ENCODE measurements at places on chromosomes 11 and 22.

DNA sequence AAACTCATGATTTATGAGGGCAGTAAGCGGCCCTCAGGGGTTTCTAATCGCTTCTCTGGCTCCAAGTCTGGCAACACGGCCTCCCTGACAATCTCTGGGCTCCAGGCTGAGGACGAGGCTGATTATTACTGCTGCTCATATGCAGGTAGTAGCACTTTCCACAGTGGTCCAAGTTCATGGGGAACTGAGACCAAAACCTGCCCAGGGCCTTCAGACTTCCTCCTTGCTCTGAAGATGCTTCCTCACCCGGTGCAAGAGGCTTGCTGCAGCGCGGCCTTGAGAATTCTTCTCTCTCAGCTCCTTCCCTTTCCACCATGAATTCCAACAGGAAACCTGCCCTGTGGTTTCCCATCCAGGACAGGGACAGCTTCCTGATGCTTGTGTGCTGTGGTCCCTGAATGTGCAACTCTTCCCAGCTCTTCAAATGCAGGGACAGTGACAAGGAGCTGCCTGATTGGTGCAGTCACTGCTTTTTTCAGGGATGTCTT lies 53.9 kb downstream of the GGTLC2 start:
- DNase-seq, result no peak

GRCh38 chr11:113090716-113091480 lies 129.7 kb downstream of the NCAM1 start:
- DNase-seq, result no peak

DNA sequence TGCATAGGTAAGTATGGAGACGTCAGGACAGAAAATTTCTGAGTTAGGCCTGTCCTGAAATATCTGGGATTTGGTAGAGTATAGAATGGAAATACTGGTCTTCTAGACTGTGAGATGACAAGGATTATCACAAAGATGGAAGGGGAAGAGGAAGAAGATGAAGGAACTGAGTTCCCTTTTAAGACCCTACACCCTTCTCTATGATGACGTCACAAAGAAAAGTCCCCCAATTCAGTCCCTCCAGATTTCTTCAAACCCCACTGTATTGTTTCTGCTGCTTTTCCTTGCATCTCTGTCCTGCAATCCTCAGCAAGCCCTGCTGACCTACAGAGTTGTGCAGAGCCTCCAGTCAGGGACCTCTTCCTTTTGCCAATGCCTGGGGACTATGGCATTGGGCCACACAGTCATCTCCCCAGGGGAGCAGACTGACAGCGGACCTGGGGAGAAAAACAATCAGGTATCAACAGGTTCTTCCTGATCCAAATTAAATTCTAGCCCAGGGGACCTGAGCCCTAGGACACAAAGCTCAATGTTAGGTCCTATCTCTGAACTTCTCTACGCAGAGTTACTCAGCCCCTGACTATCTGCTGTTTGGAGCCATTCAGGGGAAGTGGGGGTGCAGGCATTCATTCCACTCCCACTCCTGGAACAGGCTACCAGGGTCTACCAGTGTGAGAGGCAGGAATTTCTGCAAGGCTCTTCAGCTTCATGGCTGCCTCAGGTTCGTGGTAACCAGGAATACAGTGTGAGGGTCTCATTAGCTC lies 49.2 kb upstream of the POU2AF1 start:
- no peak for DNase-seq

DNA sequence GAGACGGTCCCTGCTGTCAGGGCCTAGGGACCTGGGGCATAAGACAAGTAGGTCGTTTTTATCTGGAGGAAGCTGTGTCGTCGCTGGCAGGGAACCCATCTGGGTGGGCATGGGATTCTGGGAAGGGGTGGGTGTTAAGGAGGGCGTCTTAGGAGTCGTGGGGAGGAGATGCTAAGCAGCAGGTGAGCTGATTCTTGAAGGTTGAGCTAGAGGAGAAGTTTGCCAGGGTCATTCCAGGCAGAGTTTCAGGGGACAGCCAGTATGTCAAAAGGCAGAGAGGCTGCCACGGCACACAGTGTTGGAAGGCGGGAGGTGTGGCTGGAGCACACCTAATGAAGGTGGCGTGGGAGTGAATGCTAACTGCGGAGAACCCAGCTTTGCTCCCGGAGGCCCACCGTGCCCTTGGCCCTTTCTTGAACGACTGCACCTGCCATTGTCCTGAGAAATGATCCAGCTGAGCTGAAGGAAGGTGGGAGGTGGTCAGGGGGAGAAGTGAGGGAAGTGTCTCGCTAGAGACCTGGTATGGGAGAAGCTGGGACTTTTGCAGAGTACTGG lies 1.3 kb downstream of the FAM118A start:
- DNase-seq, result no peak
